ENCODE measurements at places on chromosomes 11 and 22. TPM values are rescaled to one million over a fixed set of nuclear protein-coding genes. Genes with fewer than 3 reads are reported as not detected.

Gene GLYAT
- not detected for polyA plus RNA-seq

Gene BTBD18
- polyA plus RNA-seq, result not detected

Gene ZNF280B
- polyA plus RNA-seq, result 0.09 TPM

Gene DDIAS
- polyA plus RNA-seq, result 6.6 TPM

Gene GP1BB
- 0.53 TPM for polyA plus RNA-seq

Gene CPT1B
- 87.6 TPM for polyA plus RNA-seq

Gene FAM180B
- 0.08 TPM for polyA plus RNA-seq

Gene DDX25
- not detected for polyA plus RNA-seq

Gene CEND1
- polyA plus RNA-seq, result 0.33 TPM

Gene C1QTNF4
- 0.70 TPM for polyA plus RNA-seq

Gene SCARF2
- polyA plus RNA-seq, result 0.86 TPM

Gene SHANK2
- 0.04 TPM for polyA plus RNA-seq

Gene FGF19
- not detected for polyA plus RNA-seq

Gene C11orf87
- 0.01 TPM for polyA plus RNA-seq

Gene EPS8L2
- polyA plus RNA-seq, result 0.63 TPM

Gene OR5AP2
- polyA plus RNA-seq, result not detected

Gene LYVE1
- 5.2 TPM for polyA plus RNA-seq

Gene FOLR3
- polyA plus RNA-seq, result 0.09 TPM

Gene RTN3
- polyA plus RNA-seq, result 62.0 TPM

Gene HORMAD2
- polyA plus RNA-seq, result not detected

Gene MOGAT2
- 0.04 TPM for polyA plus RNA-seq

Gene ARRB1
- polyA plus RNA-seq, result 3.6 TPM

Gene MS4A4E
- 0.33 TPM for polyA plus RNA-seq

Data from psoas muscle (tissue), 8 donors.